ENCODE measurements at places on chromosomes 4 and X. TPM values are rescaled to one million over a fixed set of nuclear protein-coding genes. Genes with fewer than 3 reads are reported as not detected.
A peak's percentile ranks its signal among the peaks of the same experiment; 100 is the strongest.

GRCh38 chr4:77593101-77593500 is 12.5 kb upstream of the CXCL13 start:
- no peaks in the 10 kb centered on the region for H3K4me1 ChIP-seq
- H3K27ac ChIP-seq = no peak overlapping the region
- no peak for DNase-seq
- H3K4me3 ChIP-seq = no peak overlapping the region

GRCh38 chr4:151013491-151013890 is 1.6 kb downstream of the LRBA start:
- peak overlapping the region; percentile 85 for H3K4me3 ChIP-seq
- H3K36me3 ChIP-seq = peaks cover 44% of the 10 kb centered on the region
- H3K27me3 ChIP-seq = no peaks in the 10 kb centered on the region
- no peaks in the 10 kb centered on the region for H3K4me1 ChIP-seq
- H3K27ac ChIP-seq = no peak overlapping the region

Gene ZDHHC15
- not detected for total RNA-seq

Gene RAB33A
- not detected for total RNA-seq

Gene P2RY4
- not detected for total RNA-seq

GRCh38 chrX:7552760-7553159 is 290.2 kb upstream of the VCX start:
- no peak overlapping the region for H3K27ac ChIP-seq
- no peaks in the 10 kb centered on the region for H3K27me3 ChIP-seq
- no peaks in the 10 kb centered on the region for H3K4me1 ChIP-seq
- H3K36me3 ChIP-seq = no peaks in the 10 kb centered on the region

DNA sequence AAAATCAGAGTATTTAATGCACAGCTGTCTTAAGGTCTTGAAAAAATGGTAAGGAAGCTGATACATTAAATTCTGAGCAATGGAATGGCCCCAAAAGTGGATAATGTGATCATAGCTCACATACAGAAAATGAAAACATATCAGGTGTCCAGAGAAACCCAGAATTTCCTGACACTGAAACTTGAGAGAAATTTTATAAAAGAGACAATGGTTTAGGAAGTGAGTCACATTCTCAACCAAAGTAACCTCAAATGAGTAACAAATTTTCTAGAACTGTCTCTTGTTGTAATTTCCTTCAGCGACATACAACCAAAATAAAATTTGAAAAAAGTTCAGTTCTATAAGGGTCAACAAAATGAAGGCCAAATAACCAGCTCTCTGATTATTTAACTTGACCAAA is 37.4 kb upstream of the PACRGL start:
- H3K36me3 ChIP-seq = no peaks in the 10 kb centered on the region
- no peak overlapping the region for H3K27ac ChIP-seq
- no peak for DNase-seq
- H3K4me1 ChIP-seq = no peaks in the 10 kb centered on the region

- H3K27ac ChIP-seq = no peak overlapping the region
- H3K4me1 ChIP-seq = peaks cover 2% of the 10 kb centered on the region
- H3K27me3 ChIP-seq = no peaks in the 10 kb centered on the region
- H3K36me3 ChIP-seq = no peaks in the 10 kb centered on the region
- DNase-seq = no peak
- no peak overlapping the region for H3K4me3 ChIP-seq
These were observed 575.3 kb upstream of the MAGEB2 start for GRCh38 chrX:29640106-29640505.

Gene WDR17
- 6.3 TPM for total RNA-seq

GRCh38 chrX:118655561-118656246 is 71.7 kb upstream of the IL13RA1 start:
- H3K4me1 ChIP-seq = no peaks in the 10 kb centered on the region
- H3K36me3 ChIP-seq = no peaks in the 10 kb centered on the region
- H3K4me3 ChIP-seq = no peak overlapping the region
- H3K27ac ChIP-seq = no peak overlapping the region
- peak; percentile 22 for DNase-seq

GRCh38 chr4:93370256-93370655 is 458.3 kb upstream of the ATOH1 start:
- no peak overlapping the region for H3K4me3 ChIP-seq
- no peak for DNase-seq
- H3K36me3 ChIP-seq = no peaks in the 10 kb centered on the region
- no peak overlapping the region for H3K27ac ChIP-seq

DNA sequence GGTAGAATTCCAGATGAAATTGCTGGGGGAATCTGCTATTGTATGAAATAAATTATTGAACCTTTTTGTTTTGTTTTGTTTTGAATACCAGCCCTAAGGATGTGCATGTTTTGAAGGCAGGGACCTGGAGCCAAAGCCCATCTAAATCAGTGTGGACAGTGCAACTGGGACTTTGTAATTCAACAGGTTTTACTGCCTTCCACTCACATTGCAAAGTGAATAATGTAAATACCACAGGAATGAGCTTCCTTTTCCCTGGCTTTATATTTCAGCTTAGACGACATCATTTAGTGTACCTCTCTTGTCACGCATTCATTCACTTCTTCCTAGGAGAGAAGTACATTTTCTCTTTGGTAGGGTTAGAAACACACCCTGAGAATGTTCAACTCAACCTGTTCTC is 795.0 kb downstream of the CENPC start:
- no peaks in the 10 kb centered on the region for H3K36me3 ChIP-seq
- peak overlapping the region; percentile 28 for H3K4me3 ChIP-seq
- DNase-seq = no peak
- no peaks in the 10 kb centered on the region for H3K27me3 ChIP-seq
- H3K27ac ChIP-seq = peak overlapping the region; percentile 40

Measured in Calu3 (cell line).